ENCODE measurements at places on chromosomes 6 and 20.

DNA sequence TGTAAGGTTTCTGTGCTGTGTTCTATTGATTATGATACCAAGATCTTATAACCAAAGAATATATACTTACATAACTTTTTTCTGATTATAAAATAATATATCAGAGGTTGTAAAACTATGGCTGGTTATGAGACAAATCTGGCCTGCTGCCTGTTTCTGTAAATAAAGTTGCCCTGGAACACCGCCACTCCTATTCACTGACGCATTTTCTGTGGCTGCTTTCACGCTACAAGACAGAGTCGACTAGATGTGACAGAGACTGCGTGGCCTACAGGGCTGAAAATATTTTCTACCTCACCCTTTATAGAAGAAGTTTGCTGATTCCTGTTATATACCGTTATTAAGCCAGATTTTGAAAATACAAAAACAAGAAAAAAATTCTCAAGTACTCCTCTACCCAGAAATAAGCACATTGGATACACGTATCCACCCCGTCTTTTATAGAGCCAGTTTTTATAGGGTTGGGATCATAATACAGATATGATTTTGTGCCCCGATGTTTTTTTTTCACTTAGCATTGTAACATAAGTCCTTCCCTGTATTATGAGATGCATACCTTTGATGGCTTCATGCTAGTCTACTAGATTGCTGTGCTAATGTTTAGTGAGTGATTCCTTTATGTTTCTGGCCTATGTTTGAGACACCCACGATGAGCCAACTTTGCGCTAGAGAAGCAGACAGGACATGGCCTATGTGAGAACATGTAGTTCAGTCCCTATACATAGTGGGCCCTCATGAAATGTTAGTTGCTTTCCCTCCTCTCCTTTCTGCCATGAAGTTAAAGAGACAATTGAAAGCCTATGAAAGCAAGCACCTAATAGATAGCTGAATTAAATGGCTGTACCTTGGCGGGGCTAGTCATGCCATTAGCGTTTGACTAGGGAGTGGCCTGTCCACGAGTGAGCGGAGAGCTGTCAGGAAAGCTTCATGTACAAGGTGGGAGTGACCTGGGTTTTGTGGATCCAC lies 98.1 kb upstream of the KCNK16 start:
- no peak for DNase-seq

- no peak for DNase-seq
Observed at GRCh38 chr6:79630380-79630882, 698 bp upstream of the SH3BGRL2 start.

GRCh38 chr6:131042664-131043063 lies 20.4 kb downstream of the EPB41L2 start:
- DNase-seq: no peak

GRCh38 chr20:54502179-54502578 lies 26.8 kb downstream of the DOK5 start:
- no peak for DNase-seq

DNA sequence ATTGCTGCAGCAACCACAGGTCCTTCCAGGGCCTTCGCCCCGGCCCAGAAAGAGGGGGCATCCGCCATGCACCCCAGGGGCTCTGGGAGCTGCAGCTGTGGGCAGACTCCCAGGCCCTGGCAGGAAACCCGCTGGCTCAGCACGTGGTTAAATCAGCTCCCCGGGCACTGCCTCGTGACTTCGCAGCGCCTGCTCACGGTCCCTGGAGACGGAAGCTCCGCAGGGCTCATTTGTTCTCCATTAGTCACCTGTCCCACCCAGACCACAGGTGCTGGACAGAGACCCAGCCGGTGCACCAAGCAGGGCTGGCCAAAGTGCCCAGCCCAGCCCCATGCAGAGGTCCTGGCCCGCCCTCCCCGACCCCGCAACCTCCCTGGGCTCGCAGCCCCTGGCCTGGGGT lies 14.7 kb downstream of the KCNQ2 start:
- DNase-seq: no peak

DNA sequence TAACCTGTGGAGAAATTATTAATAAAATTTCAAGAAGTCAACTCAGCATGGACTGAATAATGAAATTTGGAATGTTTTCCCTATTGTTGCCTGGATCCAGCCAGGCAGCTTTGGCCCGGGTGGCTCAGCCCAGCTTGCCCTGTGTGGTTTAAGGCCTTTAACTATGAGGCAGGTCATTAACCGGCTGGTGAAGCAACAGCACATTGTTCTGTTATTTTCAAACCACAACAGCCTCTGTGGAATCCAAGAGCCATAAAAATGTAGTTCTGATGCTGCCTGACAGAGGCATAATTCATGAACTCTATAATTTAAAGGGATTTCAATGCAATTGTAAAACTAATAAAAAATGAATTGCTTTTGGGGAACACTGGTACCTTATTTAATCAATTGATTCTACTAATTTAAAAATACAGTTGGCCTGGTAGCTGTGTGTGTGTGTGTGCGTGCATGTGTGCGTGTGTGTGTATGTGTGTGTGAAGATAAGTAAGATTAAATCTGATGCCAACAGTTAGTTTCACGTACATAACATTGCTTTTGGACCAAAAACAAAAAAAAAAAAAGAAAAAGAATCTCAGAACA lies 117.7 kb downstream of the RPS12 start:
- DNase-seq: no peak

DNA sequence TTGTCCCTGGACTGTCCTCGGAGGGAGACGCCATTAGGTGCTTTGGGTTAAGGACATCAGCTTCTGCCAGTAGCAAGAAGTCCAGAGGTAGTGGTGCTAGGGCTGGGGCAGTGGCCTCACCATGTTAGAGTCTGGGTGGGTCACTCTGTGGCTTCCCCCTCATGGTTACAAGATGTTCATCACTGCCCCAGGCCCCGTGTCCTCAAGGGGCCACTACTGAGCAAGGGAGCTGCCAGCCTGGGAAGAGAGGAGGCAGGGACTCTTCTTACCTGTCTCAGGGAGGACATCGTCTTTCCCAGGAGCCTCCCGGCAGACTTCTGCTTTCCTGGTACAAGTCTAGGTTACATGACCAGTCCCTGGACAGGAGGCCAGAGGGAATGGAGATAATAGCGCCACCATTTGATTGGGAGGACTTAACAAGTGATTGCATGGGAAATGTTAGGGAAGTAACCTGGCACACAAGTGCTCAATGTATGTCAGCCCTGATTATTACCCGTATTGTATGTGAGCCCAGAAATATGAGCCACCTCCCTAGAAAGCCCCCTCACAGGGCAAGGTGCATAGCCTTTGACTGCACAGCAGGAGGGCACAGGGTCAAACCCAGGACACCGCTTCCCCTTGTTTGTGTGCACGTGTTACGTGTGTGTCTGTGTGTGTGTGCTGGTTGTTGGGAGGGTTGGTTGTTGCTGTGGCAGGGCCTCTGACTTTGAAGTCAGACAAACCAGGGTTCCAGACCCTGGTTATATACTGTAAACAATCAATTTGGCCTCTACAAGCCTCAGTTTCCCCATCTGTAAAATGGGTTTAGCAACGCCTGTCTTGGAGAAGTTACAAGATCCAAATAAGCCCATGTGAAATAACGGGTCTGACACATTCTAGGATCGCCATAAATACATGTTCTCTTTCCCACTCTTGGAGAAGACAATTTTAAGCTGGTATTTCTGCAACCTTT lies 30.0 kb downstream of the SIRPA start:
- DNase-seq: no peak

GRCh38 chr20:2005359-2005758 lies 11.5 kb upstream of the PDYN start:
- no peak for DNase-seq

Measured in GM20000 (cell line).